ENCODE measurements at places on chromosomes 2 and 18.

DNA sequence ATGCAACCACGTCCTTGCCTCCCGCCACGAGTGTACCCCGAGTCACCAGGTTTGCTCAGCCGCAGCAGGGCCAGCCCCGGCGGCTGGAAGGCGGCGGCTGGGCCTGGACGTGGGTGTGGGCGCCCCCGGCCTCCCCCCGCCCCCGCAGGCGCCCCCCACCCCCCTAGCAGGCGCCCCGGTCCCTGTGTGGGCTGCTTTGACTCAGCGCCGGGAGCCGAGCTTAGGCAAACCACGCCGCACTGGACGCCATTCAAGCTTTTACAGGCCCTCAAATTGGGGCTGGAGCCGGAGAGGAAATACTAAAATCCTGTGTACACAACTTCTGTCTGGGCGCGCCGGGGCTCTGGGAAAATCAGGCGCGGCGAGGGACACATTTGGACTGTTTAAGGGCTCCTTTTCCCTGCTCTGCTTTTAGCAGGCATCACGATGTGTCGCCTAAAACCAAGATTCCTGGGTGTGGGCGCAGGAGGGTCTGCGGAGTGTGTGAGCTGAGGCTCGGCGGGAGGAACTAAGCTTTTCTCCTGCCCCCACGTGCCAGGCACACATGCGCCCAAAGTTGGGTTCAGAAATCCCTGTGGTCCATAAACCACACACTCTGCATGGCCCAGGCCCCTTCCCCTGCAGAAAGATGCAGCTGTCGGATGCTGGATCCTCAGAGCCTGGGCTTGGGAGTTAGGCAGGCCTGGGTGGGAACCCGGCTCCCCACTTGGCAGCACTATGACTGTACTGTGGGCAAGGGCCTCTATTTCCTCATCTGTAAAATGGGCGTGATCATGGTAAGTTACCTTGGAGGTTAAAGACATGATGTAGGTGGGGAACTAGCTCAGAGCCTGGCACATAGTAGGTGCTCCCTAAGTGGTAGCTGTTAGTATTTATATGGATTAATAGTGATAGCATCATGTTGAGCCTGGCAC is 57.6 kb downstream of the ATOH8 start:
- no peak for DNase-seq

- no peak for DNase-seq
Measured at GRCh38 chr2:29012211-29012681, 31.1 kb downstream of the TOGARAM2 start.

GRCh38 chr2:36458106-36458505 is 102.5 kb downstream of the CRIM1 start:
- no peak for DNase-seq

DNA sequence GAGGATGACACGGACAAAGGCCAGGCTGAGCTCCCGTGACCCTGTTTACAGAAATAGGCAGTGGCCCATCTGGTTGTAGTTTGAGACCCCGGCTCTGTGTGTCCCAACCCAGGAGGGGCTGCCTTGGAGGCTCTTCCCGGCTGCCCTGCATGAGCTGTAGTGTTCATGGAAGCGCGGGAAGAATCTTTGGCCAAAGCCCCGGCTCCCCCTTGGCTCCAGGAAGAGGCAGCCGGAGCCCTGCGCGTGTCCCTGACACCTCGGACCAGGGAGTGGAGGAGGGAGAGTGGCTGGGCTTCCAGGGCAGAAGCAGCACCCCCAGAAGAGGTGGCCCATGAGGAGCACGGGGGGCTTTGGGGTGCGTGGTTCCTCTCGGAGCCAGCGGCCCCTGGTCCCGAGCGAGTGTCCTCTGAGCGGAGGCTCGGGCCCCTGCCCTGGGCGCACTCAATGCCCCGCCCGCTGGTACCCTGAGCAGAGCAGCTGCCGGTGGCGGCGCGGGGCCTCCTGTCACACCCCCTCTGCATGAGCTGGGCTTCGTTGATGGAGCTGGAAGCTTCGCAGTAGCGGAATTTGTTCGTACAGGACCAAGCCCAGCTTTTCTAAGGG is 21.7 kb downstream of the GPR35 start:
- DNase-seq = no peak

GRCh38 chr2:170812710-170813600 is 3.7 kb upstream of the GAD1 start:
- no peak for DNase-seq

DNA sequence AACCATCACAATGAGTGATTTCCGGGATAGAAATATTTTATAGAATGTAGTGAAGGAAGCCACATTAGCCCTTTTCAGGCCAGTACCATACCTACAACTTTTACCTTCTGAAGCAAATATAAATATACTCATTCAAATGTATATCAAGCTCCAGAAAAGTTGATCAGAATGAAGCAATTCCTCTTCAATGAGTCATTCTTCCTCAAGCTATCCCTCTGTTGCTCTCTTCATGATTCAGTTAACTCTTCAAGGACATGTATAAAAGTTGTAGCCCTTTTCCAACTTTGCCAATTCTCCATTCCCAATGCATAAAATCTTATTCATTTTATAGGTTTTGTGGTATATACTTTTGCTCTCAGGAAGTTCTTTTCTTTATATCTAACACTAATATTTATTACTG is 242.1 kb upstream of the RGPD4 start:
- no peak for DNase-seq

DNA sequence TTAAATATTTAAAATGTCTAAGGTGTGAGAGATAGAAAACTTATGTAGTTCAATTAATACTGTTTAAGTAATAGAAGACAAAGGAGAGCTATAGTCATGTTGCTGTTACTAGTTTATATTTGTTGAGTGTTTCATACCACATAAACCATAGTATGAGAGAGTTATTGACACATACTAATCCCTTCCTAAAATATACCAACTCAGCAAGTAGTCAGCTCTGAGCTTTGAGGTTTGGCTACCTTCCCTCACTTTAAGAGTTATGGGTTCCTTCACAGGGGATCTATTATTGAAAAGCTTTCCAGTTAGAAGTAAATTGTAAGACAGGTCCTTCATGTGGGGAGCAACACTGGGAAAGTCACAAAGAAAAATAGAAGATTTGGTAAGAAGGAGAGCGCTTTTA is 701.6 kb upstream of the ZEB2 start:
- DNase-seq = no peak

DNA sequence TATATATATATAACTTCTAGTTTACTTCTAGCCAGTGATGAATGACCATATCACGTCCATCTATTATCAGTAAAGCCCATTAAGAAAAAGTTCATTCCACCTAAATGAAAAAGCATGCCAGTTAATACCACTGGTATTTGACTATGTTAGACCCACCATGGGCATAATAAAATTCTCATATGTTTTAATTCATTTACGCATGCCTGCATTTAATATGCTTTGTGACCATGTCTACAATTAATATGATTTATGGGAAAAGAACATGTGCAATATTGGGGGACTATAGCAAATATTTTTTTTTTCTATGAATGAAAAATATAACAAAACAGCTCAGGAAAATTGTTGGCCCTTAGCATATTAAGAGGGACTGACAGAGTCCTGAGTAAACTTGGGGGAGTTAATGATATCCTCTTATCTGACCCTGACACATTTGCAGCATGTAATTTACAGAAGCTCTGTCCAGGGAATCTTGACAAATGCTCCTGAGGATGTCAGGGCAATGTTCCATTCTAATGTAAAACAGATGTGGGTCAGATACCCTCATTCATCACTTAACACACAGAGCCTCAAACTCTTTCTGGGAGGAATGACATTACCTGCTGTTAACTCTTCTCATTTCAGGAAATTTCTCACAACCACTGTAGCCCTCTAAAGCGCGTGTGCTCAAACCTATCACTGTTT is 90.6 kb downstream of the PAX3 start:
- DNase-seq = no peak

- DNase-seq = no peak
Measured at GRCh38 chr2:222709191-222709891, 37.9 kb downstream of the MOGAT1 start.

DNA sequence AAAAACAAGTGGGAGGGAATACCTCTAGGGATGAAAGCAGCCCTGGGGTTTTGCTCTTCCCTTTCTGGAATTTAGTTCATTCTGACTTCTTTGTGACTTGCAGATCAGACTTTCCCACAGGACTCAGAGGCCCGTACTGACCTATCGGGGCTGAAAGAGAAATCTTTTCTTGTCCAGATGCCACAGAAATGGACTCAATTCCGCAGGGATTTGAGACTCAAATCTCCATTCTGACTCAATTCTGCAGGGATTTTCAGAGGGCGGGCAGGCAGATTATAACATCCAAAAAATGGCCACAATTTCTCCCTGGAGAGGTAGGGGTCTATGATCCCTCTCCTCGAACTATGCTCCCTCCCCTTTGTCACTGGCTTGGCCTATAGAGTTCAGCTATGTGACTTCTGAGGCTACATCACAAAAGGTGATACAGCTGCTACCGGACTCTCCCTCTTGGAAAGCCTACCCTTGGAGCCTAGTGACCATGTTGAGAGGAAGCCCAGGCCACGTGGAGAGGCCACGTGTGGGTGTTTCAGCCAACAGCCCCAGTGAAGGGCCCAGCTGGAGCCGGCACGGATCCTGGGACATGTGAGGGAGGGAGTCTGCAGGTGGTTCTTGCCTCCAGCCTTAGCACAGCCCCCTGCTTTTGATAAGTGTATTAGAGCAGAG is 4.8 kb upstream of the EFHD1 start:
- no peak for DNase-seq
